ENCODE measurements at places on chromosomes 3 and 15. TPM values are rescaled to one million over a fixed set of nuclear protein-coding genes. Genes with fewer than 3 reads are reported as not detected.

CPLX3 gene
- total RNA-seq = 0.16 TPM

PLA2G4E gene
- not detected for total RNA-seq

ST8SIA2 gene
- not detected for total RNA-seq

PRR20G gene
- not detected for total RNA-seq

CASR gene
- 0.03 TPM for total RNA-seq

SEMA3F gene
- total RNA-seq = 0.22 TPM

PHLDB2 gene
- total RNA-seq = 6.0 TPM

GOLGA6B gene
- total RNA-seq = 0.22 TPM

CGNL1 gene
- not detected for total RNA-seq

CAPN3 gene
- total RNA-seq = 8.7 TPM

ANKRD63 gene
- not detected for total RNA-seq

CELSR3 gene
- 4.9 TPM for total RNA-seq

PLA2G4F gene
- not detected for total RNA-seq

LRRC49 gene
- 0.49 TPM for total RNA-seq

CILP gene
- 0.31 TPM for total RNA-seq

DUOXA2 gene
- total RNA-seq = not detected

SPESP1 gene
- not detected for total RNA-seq

UBE2Q2 gene
- 33.5 TPM for total RNA-seq

DNASE1L3 gene
- total RNA-seq = 0.80 TPM

KBTBD13 gene
- not detected for total RNA-seq

COX5A gene
- total RNA-seq = 44.2 TPM

ZNF80 gene
- total RNA-seq = 0.17 TPM
